ENCODE measurements at places on chromosomes 1 and 21.

DNA sequence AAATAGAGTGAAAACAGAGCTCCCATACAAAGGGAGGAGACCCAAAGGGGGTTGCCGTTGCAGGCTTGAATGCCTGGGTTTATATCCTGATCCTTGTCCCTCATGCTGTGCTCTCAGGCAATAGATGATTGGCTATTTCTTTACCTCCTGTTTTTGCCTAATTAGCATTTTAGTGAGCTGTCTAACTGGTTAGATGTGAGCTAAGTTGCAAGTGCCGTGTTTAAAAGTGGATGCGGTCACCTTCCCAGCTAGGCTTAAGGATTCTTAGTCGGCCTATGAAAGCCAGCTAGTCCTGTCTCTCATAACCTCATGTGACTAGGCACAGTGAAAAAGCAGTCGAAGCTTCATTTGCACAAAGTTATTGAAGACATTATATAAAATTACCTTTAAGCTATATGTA lies 356.7 kb upstream of the TMPRSS15 start:
- no peak for DNase-seq

- peak; percentile 40 for DNase-seq
Measured at GRCh38 chr1:21764615-21765423, 18.1 kb downstream of the USP48 start.

- no peak for DNase-seq
Measured at GRCh38 chr1:20601129-20601825, 12.4 kb downstream of the CDA start.

- no peak for DNase-seq
Measured at GRCh38 chr1:46520063-46520911, 30.7 kb downstream of the DMBX1 start.

GRCh38 chr1:221782477-221782876 lies 40.6 kb upstream of the DUSP10 start:
- no peak for DNase-seq

DNA sequence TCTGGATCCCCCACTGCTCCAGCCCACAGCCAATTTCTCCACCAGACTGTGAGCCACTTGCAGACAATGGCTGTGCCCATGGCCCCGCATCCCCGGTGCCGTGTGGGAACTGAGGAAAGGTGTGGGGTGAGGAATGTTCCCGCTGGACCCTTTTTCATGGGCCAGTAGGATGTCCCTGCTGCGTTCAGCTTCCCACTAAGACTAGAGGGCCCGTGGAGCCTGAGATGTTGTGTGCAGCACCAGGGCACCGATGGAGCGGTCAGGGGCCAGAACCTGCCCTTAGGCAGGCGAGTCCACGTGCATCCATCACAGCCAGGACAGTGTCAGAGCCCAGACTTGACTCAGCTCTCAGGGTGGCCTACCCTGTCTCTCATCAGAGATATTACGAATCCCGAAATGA lies 105.7 kb upstream of the COL6A1 start:
- no peak for DNase-seq

GRCh38 chr1:223492044-223492443 lies 98.8 kb downstream of the CCDC185 start:
- no peak for DNase-seq

DNA sequence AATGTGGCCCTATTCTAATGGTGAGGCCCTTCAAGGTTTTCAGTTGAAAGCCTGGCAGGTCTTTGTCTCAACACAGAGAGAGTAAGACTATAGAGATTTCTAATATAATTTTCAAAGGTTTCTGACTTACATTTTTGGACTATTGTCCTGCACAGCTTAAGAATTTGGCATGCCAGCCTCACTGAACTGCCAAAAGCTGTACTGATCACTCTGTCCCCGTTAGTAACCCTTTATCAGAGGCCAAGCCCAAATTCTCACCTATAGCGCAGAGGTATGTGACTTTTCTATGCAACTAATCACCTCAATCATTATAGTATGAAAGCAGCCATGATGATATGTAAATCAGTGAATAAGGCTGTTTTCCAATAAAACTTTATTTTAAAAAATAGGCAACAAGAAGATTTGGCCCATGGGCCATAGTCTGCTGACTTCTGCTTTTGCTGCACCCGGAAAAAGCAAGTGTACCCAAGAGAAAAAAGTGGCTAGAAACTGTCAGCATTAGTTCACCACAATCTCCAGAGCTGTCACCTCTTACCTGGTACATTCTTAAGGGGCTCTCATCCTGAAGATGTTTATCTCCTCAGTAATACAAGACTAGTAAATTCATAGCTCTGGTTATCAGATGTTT lies 85.4 kb downstream of the PIGK start:
- DNase-seq, result no peak

- no peak for DNase-seq
Measured at GRCh38 chr1:147585640-147586383, 44.5 kb downstream of the BCL9 start.

- DNase-seq, result no peak
Measured at GRCh38 chr1:91691525-91691924, 190.9 kb downstream of the CDC7 start.

- DNase-seq, result no peak
Measured at GRCh38 chr1:161079436-161080110, 9.8 kb downstream of the NECTIN4 start.

DNA sequence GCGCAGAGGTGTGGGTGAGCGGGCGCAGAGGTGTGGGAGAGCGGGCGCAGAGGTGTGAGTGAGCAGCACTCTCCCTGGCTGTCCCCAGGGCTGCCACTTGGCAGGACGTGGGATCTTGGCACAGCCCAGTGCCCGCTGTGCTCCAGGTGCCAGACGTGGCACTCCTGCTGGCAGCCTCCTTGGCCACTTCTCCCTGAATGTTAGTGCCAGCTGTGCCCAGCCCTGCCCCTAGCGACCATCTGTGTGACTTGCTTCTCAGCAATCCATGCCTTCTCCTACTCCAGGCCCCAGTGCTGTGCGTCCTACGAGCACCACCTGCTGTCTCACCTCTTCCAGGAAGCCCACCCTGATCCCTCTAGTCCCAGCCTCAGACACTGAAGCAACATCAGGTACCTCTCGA lies 30.5 kb downstream of the KRTAP10-1 start:
- DNase-seq, result no peak

GRCh38 chr1:166145499-166145898 lies 21.3 kb downstream of the FAM78B start:
- DNase-seq, result no peak

- DNase-seq, result no peak
Measured at GRCh38 chr1:188006354-188006753, 1177.6 kb downstream of the PLA2G4A start.

DNA sequence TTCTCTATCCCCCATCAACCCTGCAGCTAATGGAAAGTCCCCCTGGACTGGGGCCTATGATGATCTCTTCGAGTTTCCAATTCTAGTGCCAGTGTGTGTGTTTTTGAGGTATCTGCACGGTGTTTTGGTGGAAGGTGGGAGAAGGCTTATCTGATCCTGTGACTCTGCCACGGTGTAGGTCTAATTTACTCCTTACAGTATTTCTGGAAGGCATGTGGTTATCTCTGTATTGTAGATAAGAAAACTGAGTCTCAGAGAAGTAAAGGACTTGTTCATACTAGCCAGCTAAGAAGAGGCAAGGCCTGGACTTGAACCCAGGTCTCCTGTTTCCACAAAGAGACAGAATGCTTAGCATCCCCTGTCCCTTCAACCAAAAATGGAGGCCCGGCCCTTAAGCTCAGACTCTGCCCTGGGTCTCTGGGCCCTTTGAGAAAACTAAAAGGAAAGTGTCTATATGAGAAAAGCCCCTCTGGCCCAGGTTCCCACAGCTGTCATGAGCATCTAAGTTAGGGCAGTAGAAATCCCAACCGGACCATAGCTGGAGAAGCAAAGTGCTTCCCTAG lies 20.3 kb downstream of the RIMS3 start:
- DNase-seq, result no peak

GRCh38 chr21:44758781-44759627 lies 42.6 kb downstream of the UBE2G2 start:
- no peak for DNase-seq

GRCh38 chr21:18370301-18370700 lies 33.3 kb downstream of the TMPRSS15 start:
- DNase-seq, result no peak

DNA sequence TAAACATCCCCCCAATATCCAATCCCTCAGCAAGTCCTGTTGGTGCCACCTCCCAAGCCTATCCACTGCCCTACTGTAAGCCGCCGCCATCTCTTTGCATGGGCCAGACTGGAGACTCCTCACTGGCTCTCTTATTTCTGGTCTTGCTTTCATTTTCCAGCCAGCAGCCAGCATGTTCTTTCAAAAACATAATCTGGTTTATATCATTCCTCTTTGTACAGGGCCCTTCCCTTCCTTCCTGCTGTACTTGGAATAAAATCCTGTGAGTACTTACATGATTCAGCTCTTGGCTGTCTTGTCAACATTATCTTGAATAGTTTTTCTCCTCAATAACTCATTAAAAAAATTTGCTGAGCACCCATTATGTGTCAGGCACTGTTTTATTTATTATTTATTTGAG lies 28.2 kb downstream of the TLR5 start:
- DNase-seq, result no peak

DNA sequence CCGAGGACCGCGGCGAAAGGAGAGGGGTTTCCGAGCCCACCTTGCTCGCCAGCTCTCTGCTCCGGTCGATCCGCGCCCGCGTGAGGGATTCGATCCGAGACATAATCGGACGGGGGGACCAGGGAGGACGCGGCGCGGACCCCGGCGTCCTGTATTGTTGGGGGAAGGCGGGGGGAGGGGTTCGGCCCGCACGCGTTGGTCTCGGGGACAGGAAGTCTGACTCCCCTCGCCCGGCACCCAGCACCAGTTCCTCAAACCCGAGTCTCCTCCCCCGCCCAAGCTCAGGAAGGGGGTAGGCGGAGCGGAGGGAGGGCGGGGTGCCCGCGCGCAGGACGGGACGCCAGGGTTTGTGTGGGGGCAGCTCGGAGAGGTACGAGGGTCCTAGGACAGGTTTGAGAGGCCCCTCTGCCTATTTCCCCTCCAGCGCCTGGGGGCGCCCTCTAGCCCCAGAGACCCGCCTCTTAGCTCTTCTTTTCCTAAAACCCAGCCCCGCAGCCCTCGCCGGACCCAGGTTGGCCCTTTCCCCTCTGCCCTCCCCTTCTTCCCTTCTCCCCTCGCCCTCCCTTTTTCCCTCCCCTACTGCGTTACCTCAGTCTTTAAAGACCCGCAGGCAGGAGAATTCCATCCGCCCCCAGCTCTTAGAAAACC lies at the start of gene ARHGEF2:
TSS of gene ARHGEF2 (minus strand) at position 223 of the 648 bp plus-strand sequence. CDS start at position 103, 120 bp downstream.
- DNase-seq, result peak; percentile 85

DNA sequence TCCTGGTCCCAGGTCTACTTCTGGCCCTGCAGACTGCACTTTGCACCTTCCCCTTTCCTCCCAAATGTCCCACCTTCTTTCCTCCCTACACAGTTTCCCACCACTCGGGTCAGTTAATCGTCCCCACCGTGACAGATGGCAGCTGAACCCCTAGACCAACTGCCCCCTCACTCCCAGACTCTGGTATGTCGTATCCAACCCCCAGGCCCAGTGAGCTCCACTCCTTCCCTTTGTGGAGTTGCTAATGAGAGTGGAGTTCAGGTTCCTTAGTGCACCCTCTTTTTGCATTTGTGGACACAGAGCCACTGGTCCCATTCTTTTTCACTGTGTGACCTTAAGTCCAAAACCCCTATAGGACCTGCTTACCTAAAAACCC lies 1.8 kb downstream of the MAN1C1 start:
- no peak for DNase-seq

- no peak for DNase-seq
Measured at GRCh38 chr1:6544831-6545230, 9.5 kb downstream of the NOL9 start.

- no peak for DNase-seq
Measured at GRCh38 chr1:239995281-239995680, 96.4 kb upstream of the FMN2 start.

- no peak for DNase-seq
Measured at GRCh38 chr1:55289614-55290013, 74.5 kb upstream of the USP24 start.

DNA sequence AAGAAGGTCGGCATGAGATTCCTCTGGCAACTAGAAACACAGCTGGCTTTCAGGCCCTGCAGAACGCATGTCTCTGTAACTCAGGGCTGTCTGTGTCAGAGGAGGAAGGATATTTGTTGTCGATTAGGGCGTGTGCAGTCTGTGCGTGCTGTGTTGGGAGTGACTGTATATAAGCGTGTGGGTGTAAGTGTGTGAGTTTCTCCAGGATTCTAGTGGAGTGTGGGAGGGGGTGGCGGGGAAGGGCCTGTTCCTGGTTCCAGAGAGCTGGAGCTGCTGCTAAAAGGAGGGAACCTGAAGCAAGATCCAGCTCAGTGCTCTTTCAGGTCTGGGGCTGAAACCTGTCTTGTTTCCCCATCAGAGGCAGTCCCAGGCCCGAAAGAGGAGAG lies 74.3 kb downstream of the SLC16A1 start:
- DNase-seq, result no peak

GRCh38 chr1:215932558-215932957 lies 365.5 kb downstream of the KCTD3 start:
- DNase-seq, result no peak

DNA sequence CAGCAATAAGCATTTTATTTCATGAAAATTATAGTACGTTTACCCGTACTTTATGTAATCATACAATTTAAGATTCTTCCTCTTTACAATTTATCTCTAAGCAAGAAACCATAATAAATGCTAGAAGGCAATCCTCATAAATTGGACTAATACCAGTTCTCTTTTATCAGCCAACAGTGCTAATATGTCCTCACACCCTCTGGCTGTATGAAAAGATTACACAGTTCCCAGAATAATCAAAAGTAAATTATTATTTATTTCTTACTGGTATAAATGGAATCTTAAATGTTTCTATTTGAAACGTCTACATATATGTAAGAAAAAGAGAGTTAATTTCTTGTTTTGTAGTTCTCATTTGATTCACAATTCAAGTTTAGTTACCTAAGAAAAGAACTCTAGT lies 3.1 kb upstream of the CDKN2C start:
- DNase-seq, result no peak

DNA sequence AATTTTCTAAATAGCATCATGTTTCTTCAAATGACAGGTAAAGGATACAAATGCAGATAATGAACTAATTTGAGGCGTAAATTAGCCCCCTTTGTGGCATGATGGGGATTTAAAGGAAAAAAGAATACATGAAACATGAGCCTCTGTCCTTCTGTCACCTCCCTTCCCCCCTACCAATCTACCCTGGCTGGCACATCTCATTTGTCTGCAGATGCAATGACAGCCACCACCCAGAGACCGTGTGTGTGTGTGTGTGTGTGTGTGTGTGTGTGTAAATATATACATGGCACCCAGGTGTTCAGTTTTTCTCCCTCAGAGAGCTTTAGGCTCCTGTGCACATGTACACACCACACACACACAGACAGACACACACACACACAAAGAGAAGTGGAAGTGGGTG lies 451.1 kb downstream of the RWDD3 start:
- no peak for DNase-seq

DNA sequence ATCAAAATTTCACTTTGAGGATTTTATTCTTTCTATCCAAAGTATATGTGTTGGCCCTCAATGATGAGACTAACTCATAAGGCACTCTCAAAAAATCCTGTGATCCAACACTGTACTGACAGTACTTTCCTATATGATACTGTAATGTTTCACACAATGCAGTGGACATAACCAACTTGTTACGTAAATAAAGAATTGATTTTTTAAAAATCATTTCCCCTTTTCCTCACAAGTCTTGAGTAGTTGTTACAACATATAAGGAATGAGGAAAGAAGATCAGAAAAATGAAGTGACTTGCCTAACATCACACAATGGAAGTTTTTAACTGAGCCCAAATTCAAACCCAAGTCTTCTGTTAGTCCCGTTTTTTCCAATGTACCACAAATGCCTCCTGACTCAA lies 17.2 kb downstream of the PTP4A2 start:
- DNase-seq, result no peak

Data from activated T-cell treated with anti-CD3 and anti-CD28 coated beads, Interleukin-2, amount 50 U/mL, for 72 hours (primary cell).